Bladder microvascular endothelial cell (primary cell): ENCODE measurements at places on chromosomes 3 and 15. TPM values are rescaled to one million over a fixed set of nuclear protein-coding genes. Genes with fewer than 3 reads are reported as not detected.

UROC1 gene
- total RNA-seq, result not detected in 2 replicates

KY gene
- total RNA-seq, result not detected in 2 replicates

PLA1A gene
- 1.8 and 20.3 TPM in 2 replicates for total RNA-seq

IFT80 gene
- total RNA-seq, result 11.3 and 20.0 TPM in 2 replicates

SPTBN5 gene
- 5.2 and 5.3 TPM in 2 replicates for total RNA-seq

TIMP4 gene
- 0.82 and 0.97 TPM in 2 replicates for total RNA-seq

CELSR3 gene
- total RNA-seq, result 0.49 and 0.82 TPM in 2 replicates

TRH gene
- not detected in 2 replicates for total RNA-seq

UPK1B gene
- total RNA-seq, result 0.16 TPM in 1 of 2 replicates, not detected in the other

FILIP1L gene
- 18.9 and 104 TPM in 2 replicates for total RNA-seq

CADPS gene
- total RNA-seq, result not detected in 2 replicates

FURIN gene
- 41.4 and 117 TPM in 2 replicates for total RNA-seq

MST1R gene
- total RNA-seq, result 0.81 and 1.0 TPM in 2 replicates

CHRD gene
- total RNA-seq, result 0.16 and 0.69 TPM in 2 replicates

C15orf61 gene
- total RNA-seq, result 1.0 and 1.1 TPM in 2 replicates

SIDT1 gene
- total RNA-seq, result not detected in 2 replicates

IGSF10 gene
- total RNA-seq, result under 0.01 and 0.06 TPM in 2 replicates

SLC28A2 gene
- not detected in 2 replicates for total RNA-seq

CCR4 gene
- 0.16 and 0.25 TPM in 2 replicates for total RNA-seq

TNFAIP8L3 gene
- total RNA-seq, result 9.7 and 46.1 TPM in 2 replicates

DIPK2A gene
- 26.6 and 37.2 TPM in 2 replicates for total RNA-seq

CPNE9 gene
- total RNA-seq, result not detected in 2 replicates

SH2D7 gene
- total RNA-seq, result not detected in 2 replicates

THSD4 gene
- total RNA-seq, result 7.8 and 71.1 TPM in 2 replicates

EXD1 gene
- total RNA-seq, result not detected in 2 replicates

PLA2G4E gene
- not detected in 2 replicates for total RNA-seq
